ENCODE measurements at places on chromosomes 7 and 10. TPM values are rescaled to one million over a fixed set of nuclear protein-coding genes. Genes with fewer than 3 reads are reported as not detected.

DNA sequence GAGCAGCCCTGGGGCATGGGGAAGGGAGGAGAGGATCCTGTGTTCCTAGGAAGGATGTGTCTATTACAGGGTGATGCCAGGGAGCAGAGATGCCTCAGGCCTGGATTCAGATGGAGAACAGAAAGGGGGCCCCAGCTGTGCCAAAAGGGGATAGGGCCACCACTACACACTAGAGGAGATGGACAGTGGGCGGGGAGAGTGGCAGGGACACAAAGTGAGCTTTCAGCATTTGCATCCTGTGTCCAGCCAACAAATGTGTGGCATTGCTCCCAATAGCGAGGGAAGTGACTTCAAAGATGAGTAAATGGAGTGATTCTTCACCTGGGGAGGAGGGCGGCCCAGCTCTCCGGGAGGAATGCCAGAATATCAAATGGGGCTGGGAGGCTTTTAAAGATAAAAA lies 64.9 kb upstream of the WAPL start:
- no peak for DNase-seq

- no peak for DNase-seq
Observed at GRCh38 chr7:111987115-111987826, 218.9 kb downstream of the DOCK4 start.

GRCh38 chr7:39709029-39709428 lies 85.7 kb downstream of the RALA start:
- no peak for DNase-seq

DNA sequence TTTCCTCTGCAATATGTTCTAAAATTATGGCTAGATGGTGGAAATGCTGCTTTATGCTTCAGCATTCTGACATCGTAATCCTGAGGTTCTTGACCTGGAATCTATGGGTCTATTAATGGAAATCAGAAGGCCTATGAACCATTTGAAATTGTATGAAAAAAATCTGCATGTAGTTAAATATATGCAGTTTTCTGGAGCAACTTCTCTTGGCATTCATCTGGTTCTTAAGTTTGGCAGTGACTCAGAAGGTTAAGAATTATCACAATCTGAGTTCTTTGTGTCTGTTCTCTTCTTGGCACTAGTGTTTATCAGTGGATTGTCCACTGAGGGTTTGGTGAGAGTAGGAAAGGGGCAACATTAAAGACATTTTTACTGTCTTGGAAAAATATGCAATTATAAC lies 71.1 kb upstream of the FZD1 start:
- DNase-seq: no peak

DNA sequence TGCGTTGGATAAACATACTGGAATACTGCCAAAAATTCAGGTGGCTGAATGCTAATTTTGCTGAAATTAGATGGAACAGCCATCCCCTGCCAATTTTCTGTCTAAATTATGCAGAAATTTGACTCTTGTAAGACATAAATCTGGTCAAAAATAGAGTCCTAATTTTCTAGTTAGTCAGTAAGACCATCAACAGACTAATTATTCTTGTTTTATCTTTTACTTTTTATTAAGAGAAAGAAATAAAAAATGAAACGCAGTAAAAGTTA lies 110.3 kb upstream of the GATA3 start:
- DNase-seq: no peak

GRCh38 chr7:46604241-46604661 lies 683.2 kb upstream of the IGFBP3 start:
- no peak for DNase-seq

DNA sequence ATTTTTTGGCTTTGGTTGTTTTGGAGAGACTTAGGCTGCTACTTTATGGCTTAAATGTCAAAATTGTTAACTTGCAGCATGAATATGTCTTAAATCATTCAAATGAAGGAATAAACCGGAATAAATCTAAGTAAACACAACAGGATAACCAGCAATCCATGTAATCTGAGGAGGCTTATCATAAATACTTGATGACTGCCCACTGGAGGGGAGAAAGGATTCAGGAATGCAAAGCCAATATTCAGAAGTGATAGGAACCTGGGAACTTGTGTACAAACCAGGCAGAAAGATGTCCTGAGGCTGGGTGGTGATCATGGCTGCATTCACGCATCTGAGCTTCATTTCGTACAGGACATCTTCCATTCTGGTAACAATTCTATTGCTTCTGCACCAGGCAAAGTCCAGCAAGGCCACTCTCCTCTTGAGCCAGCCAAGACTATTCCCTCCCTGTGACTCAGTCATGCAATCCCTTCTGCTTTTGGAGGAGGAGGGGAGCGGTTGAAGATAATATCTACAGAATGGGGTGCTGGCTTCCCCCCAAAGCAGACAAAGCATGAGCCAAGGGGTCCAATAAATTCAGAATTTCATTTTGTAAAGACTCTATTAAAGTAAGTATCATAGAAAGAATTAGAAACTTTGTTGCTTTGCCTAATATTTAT lies 374.5 kb downstream of the PHTF2 start:
- DNase-seq: no peak

GRCh38 chr7:19709249-19709578 lies 377 bp upstream of the POLR1F start:
- DNase-seq: no peak

- no peak for DNase-seq
Observed at GRCh38 chr7:1521456-1521855, 9.0 kb upstream of the MAFK start.

DNA sequence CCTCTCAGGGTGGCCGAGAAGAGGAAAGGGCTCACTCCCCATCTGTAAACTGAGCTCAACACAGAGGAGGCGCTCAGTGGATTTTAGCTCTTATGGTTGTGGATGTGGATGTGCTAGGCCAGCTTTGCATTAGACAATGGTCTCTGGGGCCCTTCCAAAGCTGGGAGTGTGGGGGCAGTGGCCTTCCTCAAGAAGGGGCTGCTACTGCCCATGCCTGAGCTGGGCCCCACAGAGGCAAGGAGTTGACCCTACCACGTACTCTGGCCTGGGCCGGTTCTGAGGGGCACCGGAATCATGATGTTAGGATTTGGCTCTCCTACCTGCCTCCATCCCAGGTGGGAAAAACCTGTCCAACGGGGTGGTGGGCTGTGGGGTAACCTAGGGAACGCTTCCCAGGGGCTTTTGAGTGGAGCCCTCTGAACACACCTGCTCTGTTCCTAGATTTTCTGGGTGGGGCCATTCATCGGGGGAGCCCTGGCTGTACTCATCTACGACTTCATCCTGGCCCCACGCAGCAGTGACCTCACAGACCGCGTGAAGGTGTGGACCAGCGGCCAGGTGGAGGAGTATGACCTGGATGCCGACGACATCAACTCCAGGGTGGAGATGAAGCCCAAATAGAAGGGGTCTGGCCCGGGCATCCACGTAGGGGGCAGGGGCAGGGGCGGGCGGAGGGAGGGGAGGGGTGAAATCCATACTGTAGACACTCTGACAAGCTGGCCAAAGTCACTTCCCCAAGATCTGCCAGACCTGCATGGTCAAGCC lies 11.5 kb downstream of the AQP1 start:
- peak; percentile 9 for DNase-seq

DNA sequence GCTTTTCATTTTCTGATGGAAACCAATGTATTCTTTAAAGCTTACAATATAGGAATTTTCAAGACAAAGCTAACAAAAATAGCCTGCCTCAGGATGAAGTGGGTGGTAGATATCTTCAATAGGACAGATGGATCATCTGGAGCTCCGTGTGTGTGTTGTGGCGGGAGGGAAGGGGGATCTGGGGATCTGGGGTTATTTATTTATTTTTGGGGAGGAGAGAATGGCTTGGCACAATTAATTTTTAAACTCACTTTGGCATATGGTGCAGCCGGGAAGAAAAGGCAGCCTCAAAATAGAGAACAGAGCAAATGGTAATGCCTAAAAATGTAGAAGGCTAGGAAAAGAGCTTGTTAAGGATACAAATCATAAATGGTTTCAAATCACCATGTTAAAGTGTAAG lies 11.6 kb upstream of the ABLIM1 start:
- no peak for DNase-seq

- no peak for DNase-seq
Observed at GRCh38 chr7:151351967-151352366, 10.4 kb downstream of the NUB1 start.

DNA sequence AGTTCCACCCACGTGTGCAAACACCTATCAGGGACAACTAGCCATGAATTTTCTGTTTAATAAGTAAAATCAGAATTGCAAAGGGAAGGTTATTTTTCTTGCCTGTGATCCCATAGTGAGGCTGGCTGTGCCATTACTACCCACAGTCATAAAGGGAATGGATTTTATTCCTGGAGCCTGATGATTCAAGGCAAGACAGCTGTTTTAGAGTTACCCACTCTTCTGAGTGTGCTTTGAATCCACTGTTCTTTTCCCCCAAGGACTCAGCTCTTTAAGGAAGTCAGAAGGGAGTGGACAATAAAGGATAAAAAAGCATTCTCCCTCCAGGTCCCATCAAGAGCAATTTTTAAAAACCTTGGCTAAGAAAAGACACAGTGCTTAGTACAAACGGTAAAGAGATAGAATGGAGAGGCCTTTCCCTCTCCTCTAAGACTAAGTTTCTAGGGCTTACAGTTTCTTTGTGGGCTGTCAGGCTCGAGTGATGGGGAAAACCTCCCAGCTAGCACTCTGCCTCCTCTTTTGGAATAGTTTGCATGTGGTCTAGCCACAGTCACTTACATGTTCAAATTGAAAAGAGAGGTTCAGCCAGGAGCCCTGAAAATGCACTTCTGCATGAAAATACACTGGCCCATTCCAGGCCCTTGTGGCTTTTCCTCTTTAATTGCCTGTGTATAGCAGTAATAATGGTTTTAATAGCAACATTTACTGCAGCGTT lies 5.1 kb upstream of the LRRC4 start:
- no peak for DNase-seq

DNA sequence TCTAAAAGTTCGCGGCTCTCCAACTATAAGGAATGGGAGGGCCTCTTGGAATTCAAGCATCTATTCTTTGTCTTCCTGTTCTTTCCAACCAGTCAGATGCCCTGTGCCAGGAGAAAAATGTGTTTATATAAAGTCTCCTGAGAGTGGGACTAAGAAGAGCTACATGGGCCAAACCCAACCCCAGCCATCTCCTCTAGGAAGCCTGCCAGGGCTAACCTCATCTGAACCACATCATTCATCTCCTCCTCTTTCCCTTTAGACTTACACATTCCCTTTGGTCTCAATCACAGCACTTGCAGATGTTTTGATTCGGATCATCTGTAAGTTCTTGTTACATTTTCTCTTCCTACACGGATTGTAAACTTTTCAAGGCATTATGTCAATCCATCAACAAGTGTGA lies 62.6 kb downstream of the DOCK4 start:
- DNase-seq: no peak

- DNase-seq: no peak
Observed at GRCh38 chr7:134351424-134351823, 34.7 kb upstream of the SLC35B4 start.

GRCh38 chr10:112811741-112812551 lies 138.1 kb upstream of the TCF7L2 start:
- DNase-seq: no peak

- no peak for DNase-seq
Observed at GRCh38 chr10:118586911-118587310, 8.5 kb downstream of the PRLHR start.

GRCh38 chr10:45608052-45608451 lies 64.5 kb downstream of the ZFAND4 start:
- no peak for DNase-seq

DNA sequence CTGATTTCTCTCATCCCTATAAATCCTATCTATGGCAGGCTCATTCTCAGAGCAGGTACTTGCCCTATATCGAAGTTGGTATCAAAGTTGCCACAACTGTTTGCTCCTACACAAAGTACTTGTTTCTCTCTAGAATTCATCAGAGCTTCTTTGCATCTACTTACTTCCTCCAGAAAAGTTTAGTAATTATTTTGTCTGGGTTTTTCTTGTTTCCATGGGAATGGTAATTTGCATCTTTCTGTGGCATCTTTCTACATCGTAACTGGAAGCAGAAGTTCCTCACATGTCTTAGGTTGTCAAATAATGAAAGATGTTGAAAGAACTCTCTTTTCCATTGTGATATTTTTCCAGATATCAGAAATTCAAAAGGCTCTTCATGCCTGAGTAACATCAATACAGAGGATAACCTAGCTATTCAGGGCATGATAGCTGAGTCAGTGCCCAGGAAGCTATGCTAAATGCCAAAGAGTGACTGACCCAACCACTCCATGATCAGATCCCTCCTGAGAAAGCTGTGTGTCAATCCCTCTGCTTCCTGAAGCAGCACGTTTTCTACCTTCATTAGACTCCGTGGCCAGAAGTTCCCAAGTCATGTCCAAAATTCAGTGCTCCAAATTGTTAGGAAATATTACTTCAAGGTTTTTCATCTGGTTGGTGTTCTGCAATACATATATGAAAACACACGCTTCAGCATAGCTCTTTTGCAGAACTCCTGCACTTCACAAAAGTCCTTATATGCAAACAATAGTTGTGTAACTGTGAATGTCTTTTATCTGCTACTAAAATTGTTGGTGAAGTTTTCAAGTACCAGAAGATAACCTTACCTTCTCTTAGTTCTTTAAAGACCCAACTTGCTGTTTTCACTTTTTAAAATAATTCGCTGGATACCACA lies 216.5 kb downstream of the VTI1A start:
- DNase-seq: no peak

Gene MYH16
- total RNA-seq: not detected

Gene WEE2
- total RNA-seq: not detected

Gene DNAJC12
- total RNA-seq: 15.0 TPM

Gene TRIM73
- 1.1 TPM for total RNA-seq

Gene PRKRIP1
- 12.6 TPM for total RNA-seq

Gene KCNH2
- 0.19 TPM for total RNA-seq

Gene DNAH11
- total RNA-seq: 0.29 TPM

Gene CDC14C
- not detected for total RNA-seq

Gene WNT8B
- not detected for total RNA-seq

Gene ADRB1
- 0.13 TPM for total RNA-seq

Gene GHRHR
- total RNA-seq: not detected

All from gastrocnemius medialis (tissue), 4 donors.